ENCODE measurements at places on chromosomes 12 and 14.

- DNase-seq = no peak
These were observed 286.7 kb upstream of the CRY1 start for GRCh38 chr12:107379852-107380567.

DNA sequence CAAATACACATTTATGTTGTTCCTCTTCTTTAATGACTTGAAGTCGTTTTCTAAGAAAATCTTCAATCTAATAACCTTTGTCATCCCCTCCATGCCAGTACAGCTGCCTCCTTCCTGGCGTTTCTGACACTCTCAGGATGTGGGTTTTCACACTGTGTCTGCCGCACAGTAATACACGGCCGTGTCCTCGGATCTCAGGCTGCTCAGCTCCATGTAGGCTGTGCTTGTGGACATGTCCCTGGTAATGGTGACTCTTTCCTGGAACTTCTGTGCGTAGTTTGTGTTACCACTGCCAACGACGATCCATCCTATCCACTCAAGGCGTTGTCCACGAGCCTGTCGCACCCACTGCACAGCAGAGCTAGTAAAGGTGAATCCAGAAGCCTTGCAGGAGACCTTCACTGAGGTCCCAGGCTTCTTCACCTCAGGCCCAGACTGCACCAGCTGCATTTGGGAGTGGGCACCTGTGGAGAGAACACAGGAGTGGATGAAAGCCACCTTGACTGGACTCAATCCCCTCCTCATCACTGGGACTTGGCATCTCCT, 1095.9 kb downstream of the TMEM121 start:
- peak; percentile 49 for DNase-seq

GRCh38 chr12:124420996-124421674, 126.2 kb downstream of the RFLNA start:
- DNase-seq = no peak

GRCh38 chr12:24759155-24759554, 189.7 kb downstream of the BCAT1 start:
- DNase-seq = no peak

- DNase-seq = no peak
These were observed 990.2 kb upstream of the ATXN7L3B start for GRCh38 chr12:73547421-73547820.

- DNase-seq = peak; percentile 51
These were observed 1.2 kb downstream of the PELI2 start for GRCh38 chr14:56119201-56119981.

- DNase-seq = peak; percentile 80
These were observed 5.2 kb upstream of the HSP90B1 start for GRCh38 chr12:103924761-103925641.

DNA sequence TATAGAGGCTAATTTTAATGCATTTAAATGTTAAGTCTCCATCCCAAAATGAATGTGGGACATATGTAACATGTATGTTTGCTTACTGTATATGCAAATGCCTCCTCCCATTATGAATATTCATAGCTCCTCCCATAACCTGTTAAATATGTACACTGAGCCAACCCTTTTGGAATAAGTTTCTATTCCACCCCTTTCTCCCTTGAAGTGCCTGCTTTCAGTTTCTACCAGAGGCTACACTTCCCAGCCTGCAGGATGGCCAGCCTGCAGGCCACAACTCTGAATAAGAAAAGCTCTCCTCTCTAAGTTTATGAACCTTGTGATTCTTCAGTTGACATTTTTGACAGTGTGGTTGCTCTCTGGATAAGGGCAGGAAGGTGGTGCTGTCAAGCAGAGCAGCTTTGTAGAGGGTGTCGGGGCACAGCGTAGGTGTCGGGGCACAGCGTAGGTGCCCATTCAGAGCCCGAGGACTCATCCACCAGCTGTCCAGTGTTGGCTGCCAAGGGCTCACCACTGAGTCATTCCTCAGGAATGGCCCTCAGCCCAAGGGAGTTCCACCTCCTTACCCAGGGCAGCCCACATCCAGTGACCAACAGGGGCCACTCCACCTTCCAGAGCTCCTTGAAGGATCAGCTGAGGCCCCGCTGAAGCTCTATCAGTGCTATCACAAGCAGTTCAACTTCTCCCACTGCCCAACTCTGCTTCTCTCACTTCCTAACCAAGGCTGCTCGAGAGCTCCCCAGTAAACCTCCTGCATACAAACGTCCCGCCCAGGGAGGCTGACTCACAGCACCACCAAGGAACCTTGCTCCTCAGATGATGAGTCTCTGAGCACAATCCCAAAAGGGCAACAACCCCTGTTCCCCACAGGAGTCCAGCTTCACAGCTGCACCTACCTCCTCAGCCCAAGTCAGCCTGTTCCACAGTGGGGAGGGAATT, 31.4 kb downstream of the VWF start:
- no peak for DNase-seq

All from activated CD4-positive, alpha-beta memory T cell treated with anti-CD3 and anti-CD28 coated beads for 36 hours (primary cell).